IPS DF 6.9 (cell line): ENCODE measurements at places on chromosomes 13 and 19.

DNA sequence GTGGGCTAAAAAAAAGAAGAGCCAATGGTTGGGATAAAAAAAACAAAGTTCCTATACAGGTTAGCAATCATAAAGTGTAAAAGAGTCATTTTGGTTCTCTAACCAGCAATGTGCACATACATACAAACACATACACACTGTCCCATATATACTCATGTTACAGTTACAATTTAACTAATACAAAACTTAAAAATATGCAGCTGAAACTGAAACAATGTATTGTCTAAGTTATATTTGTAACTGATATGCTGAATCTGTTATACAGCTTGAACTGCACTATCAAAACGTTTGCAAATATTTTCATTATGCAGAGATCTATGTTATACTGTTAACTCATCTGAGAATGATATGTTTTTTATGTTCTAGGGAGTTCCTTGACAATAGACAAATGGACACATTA lies 173.7 kb downstream of the KLF12 start:
- no peak for DNase-seq

DNA sequence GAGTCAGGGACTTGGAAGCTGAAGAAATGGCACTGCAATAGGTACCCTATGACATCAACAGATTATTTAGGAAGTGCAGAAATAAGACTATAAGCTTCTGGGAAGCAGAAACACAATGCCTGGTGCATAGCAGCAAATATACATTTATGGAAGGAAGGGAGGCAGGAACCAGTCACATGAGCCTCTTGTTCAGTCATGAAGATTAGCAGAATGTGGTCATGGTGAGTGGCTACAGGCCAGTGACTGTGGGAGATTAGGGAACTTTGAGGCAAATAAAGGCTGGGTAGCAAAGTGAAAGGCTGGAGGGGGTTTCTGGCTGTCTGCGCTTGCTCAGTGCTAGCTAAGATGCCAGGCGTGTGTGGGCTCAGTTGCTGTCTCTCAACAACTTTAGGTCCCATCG lies 96.3 kb downstream of the EPSTI1 start:
- no peak for DNase-seq

DNA sequence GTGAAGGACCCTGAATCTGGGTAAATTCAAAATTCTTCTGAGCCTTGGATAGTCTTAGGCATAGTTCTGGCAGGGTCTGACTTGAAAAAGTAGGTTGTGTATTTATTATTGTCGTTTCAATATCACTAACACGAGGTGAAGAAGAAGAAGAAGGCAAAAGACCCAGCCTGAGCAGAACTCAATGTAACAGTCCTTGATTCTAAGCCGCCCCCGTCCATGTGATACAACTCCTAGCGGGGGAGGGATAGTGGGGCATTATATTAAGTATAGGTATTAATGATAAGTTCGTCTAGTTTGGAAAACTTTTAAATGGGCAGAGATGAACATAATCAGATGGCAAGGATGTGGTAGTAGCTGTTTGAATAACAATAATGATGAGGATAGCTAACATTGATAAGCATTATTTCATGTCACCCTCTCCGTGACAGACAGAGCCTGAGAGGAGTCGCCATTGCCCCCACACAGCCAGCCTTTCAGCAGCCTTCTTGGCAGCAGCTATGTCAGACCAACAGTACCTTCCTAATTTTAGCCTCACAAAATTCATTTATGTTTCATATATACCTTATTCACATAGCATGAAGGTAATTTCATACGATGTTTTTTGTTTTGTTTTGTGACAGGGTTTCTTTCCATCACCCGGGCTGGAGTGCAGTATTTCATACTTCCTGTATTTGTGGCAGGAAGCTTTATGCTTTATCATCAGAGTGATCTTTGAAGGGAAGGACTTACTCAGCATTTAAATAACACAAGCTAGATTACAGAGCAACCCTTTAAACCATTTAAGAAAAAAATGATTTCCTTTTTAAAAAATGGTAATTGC lies 64.4 kb upstream of the NPAS1 start:
- no peak for DNase-seq

DNA sequence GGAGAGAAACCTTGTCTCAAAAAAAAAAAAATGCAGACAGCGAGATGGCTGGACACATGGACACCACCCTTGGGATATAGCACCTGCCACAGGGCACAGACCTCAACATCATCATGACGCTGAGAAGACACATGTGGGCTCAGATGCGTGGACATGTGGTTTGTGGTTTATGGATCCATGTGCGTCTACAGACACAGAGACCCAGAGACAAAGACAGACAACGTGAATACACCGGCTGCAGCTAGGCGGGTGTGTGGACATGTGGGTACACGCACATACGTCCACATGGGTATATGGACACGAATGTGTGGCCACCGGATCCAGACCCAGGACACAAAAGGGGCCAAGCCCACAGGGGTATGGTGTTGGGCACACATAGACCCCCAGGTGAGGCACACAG lies 1.3 kb downstream of the TNFSF14 start:
- DNase-seq: no peak
